ENCODE measurements at places on chromosomes 16 and 17.

DNA sequence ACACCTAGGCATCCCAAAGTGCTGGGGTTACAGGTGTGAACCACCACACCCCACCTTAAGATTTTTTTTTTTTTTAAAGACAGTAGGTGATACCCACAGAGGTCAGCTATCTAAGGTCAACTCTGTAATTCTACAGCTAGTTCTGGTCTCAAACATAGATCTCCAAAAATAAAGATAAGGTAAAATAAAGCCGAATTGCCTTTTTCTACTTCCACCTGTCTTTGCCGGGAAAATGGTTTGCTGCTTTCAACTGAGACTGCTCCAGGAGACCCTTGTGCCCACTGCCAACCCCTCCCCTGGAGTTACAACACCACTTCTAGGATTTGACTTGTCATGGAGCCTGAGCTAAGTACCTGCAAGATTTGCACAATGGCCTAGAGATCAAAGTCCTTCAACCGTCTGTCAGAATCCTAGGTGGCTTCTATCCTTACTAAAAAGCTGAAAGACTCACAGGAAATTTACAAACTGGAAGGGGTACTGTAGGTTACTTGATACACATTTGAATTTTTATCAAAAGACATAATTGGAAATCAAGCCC, 4.7 kb upstream of the CNOT1 start:
- DNase-seq = no peak

GRCh38 chr16:78957317-78958100, 643.0 kb downstream of the MAF start:
- no peak for DNase-seq

DNA sequence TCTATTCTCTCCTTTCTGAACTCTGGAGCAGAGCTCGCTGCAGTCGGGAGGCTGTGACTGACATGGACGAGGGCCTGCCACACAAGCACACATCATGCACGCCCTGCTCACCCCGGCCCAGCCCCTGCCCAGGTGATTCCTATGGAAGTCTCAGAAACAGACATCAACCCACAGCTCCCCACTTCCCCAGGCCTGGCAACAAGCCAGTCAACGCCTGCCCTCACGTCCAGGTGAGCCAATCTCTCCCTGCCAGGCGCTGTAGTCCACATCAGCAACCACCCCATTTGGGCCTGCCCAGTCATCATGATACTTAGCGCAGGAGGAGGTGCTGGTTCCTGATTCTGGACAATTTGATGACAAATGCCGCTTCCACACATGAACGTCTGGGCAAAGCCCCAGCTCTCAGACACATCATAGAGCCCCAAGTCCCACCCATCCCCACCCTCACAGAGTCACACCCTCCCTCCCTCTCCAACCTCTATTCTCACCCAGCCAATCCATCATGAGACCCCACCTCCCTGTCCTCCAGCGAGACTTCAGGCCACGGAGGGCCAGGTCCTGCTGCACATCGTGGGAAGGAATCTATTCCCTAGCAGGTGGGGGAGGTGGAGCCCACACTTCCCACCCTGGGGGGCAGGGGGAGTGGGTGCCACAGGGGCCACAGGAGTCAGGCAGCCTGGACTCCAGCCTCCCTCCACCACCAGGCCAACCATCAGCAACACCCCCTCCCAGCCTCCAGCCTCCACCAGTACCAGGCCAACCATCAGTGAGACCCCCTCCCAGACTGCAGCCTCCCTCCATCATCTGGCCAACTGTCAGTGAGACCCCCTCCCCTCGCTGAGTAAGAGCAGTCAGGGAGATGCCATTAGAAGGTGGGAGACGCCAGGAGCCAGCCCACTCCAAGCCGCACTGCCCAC, 33.7 kb upstream of the GSG1L start:
- no peak for DNase-seq

DNA sequence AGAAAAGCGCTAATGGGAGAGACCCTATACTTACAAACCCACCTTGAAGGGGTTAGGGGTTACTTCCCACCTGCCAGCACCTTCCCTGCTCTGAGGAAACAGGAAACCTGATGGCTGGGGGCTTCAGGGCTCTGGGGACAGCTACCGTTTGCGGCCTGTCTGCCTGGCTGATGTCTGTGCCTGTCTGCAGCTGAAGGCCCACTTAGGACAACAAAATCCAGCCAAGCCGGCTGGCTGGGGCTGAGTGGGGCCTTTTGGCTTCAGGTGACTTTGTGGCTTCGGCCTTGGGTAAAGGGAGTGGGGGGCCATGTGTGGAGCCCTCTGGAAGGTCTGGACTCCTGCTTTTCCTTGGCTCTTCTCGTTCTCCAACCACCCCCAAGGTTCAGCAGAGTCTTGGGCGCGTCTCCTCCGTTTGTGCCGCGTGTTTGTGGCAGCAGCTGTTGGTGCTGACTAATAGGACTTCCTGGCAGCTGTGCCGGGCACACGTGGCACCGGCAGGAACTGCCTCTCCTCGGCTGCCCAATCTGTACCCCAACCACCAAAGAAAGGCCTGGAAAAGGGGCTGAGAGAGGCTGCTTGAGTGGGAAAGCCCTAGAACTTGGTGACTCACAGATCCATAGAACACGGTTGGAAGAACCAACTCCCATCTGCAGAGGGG, 186.7 kb downstream of the MSI2 start:
- peak; percentile 40 for DNase-seq

DNA sequence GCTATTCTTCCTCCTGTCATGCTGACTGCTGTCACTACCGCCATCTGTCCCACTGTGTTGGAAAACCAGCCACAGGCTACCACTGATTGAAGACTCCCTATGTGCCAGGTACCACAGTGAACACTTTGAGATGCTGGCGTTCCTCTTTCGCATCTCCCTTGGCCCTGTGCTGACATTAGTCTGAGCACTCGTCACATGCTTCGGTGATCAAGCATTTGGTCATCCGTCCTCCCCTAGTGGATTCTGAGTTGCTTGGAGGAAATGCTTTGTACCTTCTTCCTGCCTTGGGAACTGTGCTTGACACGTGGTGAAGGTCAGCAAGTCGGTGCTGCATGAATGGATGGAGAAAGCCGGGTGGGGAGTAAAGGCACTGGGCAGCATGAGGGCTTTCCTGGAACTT, 260.1 kb downstream of the SNX29 start:
- no peak for DNase-seq

GRCh38 chr16:30095166-30096078, 591 bp downstream of the YPEL3 start:
- no peak for DNase-seq

DNA sequence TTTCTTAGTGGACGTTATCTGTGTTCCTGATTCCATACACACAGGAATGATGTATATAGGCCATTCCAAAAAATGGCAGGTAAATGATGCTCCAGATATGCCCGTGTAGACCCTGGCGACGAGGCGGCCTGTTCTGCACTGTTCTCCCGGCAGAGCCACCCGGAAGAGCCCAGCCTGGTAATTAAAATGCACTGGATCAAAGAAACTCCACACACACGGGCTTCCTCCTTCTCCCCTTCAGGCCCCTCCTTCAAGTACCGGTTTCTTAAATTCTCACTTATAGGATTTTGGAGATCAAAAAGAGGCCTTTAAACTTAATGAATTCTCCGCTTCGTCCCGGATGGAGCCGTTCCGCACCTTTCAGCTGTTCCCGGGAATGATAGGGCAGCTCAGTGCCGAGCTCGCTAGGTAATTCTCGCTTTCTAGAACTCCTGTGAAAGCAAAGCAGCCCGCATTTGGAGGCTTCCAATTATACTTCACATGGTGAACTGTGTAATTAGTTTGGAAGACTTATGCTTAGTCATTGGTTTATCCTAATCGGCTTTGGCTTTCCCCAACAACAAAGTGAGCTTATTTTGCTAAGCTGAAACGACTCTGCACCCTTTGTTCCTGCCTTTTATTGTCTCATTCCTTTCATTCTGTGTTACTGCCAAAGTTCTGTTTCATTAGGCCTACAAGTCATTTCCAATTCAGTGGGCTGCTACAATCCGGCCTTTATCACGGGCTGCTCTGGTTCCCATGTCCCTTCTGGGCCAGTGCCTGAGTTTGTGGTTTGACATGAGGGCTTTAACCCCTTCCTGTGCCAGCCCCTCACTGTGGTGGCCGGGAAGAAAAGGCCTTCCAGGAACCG, 150.0 kb downstream of the MSI2 start:
- no peak for DNase-seq

- no peak for DNase-seq
Observed at GRCh38 chr17:2239882-2240430, 63.6 kb downstream of the SMG6 start.

GRCh38 chr17:43907998-43908721, 824 bp upstream of the MPP2 start:
- DNase-seq = peak; percentile 49

DNA sequence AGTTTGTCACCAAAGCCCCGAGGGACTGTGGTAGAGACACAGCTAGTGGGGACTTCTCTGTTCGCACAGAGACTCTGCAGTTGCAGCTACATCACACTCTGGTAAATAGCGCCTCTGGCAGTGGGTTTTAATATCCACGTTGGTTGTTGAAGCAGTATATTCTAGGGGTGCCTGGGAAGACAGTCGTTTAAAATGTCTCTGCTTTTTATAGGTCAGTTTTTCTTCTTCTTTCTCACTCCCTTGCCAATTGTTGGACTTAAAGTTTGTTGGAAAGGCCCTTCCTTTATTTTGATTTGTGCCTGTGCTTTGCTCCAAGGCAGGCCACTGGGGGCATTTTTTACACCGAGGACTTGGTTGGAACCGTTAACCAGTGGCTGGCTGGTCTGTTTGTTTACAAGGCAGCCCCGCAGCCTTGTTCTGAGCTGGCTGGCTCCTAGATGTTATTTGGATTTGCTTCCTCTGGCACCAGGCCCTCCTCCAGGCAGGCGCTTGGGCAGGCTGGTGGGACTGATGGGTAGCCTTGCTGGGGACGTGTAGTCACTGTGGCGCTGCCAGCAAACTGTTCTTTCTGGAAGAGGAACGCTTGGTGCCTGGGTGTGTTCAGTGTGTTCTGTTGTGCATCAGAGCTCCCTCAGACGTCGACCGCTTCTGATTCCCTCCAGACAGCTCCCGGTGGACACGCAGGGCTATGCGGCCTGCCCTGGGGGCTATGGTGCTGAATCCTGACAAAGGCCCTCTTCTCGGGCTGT, 218.2 kb upstream of the CHMP6 start:
- no peak for DNase-seq

GRCh38 chr17:13176436-13176835, 158.6 kb upstream of the ELAC2 start:
- no peak for DNase-seq

DNA sequence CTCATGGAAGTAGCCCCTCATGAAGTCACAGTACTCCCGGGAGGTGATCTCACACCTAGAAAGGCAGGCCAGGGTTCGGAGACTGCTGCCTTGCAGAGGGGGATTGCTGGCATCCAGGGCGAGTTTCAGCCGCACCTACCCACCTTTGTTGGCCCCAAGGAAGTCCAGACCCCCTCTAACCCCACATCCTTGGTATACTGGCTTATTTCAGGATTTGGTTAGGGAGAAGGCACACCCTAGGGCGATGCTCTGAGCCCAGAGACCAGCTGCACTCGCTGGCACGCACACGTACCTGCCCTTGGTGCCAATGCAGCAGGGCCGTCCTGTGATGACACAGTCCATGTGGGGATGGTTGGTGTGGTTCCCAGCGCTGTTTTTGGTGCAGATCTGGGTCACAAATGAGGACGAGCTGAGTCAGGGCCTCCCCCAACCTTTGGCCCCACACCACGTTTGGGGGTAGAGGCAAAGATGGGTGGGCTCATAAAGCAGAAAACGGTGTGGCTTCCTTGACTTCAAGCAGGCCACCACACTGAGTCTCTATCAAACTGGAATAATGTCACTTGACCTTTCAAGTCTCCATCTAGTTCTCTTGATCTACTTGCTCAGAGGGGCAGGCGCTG, 5.9 kb downstream of the SNRNP25 start:
- DNase-seq = no peak

DNA sequence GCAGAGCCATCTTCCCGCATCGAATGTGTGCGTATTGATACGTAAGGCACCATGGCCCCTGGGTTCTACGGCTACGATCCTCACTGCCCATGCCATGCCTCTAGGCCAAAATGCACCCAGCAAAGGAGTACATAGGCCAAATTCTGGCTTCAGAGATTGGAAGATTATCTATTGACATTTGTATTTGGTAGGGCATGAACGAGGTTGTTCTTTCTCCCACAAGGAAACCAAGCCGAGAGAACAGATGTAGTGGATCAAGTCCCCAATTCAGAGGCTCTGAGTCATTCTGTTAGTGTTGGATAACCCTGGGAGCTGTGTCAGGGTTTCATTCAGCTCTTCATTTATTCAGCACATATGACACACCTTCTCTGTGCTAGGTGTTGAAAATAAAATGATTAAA, 36.5 kb downstream of the HOXB1 start:
- DNase-seq = no peak

- no peak for DNase-seq
Observed at GRCh38 chr17:61425682-61426481, 26.2 kb downstream of the TBX2 start.

DNA sequence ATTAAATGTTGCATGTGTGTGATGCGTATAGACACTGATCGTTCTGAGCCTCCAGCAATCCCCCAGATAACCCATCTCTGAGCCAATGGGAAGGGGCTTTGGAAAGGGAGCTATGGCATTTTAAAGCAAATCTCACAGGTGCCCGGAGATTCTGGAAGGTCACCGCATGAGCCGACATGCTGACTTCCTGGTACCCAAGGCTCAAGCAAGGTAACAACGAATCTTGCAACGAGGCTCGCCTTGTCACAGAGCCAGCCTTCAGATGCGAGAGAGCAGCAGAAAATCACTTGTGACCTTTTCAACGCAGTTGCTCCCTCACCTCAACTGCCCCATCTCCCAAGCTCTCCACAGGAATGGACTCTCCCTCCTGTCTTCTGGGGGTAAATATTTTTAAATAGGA, 154.8 kb upstream of the CDH5 start:
- no peak for DNase-seq

- DNase-seq = no peak
Observed at GRCh38 chr16:72182976-72183375, 11.0 kb upstream of the PMFBP1 start.

- DNase-seq = peak; percentile 79
Observed at GRCh38 chr16:53457670-53458069, 23.4 kb downstream of the RBL2 start.

- no peak for DNase-seq
Observed at GRCh38 chr16:27579087-27579980, 29.4 kb downstream of the KATNIP start.

DNA sequence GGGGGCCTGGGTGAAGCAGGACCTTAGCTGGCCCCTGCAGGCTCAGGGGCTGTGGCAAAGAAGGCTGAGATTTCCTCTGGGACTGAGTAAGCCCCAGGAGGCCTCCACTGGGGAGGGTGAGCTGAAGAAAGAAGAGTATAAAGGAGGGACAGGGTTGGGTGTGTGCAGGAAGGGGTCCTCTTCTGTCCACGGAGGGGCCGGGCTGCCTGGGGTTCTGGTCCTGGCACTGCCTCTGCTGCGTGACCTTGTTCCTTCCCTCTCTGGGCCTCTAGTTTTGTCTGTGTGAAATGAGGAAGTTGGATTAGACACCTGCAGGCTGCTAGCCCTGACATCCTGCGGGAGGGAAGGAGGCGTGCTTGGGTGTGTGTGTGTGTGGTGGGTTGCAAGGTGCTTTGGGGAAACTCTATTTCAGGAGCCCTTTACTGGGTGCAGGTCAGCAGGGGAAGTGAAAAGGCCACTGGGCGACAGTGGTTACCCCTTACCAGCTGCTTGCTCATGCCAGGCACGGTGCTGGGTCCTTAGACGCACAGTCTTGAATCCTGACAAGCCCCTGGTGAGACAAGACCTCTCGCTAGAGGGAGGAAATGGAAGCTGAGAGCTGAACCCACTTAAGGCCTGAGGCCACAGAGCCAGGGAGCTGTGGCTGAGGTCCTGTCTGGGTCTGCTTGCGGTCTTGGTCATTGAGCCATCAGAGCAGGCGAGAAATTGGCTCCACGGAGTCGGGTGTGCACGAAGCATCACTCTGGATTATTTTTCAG, 60.7 kb downstream of the OR1D5 start:
- DNase-seq = no peak
